ENCODE measurements at places on chromosomes 2 and 18.

- DNase-seq: no peak
Observed at GRCh38 chr18:49168281-49168985, 217.7 kb upstream of the SMAD7 start.

GRCh38 chr2:164779383-164780057, 62.1 kb downstream of the COBLL1 start:
- DNase-seq: no peak

- no peak for DNase-seq
Observed at GRCh38 chr2:207504513-207505170, 25.1 kb upstream of the CREB1 start.

DNA sequence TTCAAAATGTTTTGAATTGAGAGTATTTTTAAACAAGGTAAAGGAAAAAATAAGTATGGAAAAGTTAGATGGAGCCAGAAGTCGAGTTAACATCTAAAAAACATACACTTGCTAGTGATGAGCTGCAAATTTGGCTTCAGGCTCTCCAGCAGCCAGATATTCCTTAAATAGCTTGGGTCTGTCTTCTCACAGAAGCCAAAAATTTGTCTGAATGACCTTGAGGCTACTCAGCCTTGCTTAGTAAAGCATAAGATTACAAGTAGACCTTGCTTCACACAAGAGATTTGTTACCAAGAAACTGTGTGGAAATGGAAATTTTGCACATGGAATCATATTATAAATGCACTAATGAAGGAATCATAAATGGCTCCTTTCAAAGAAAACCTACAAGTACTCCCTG, 40.8 kb upstream of the GRB14 start:
- no peak for DNase-seq

- no peak for DNase-seq
Observed at GRCh38 chr2:128563348-128563687, 244.7 kb upstream of the HS6ST1 start.

- no peak for DNase-seq
Observed at GRCh38 chr2:191567206-191567605, 110.7 kb upstream of the NABP1 start.

GRCh38 chr2:239203443-239204135, 197.2 kb downstream of the HDAC4 start:
- no peak for DNase-seq

DNA sequence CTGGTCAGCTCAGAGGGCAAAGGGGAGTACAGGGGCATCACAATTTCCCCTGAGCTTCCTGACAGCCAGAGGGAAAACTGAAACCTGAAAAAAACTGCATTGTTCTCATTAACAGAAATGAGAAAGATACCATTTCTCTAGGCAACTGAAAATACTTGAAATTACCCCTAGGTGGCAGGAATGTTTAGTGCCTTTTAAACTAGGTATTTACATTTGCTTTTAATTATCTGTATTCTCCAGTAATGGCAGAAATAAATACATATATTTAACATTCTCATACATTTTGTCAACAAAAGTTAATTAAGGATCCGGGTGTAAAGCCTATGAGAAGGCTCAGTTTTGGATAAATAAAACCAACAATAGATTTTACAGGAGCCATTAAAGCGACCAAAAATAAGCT, 34.5 kb downstream of the RPL31 start:
- DNase-seq: no peak

GRCh38 chr2:59168766-59169165, 927.6 kb upstream of the FANCL start:
- no peak for DNase-seq

DNA sequence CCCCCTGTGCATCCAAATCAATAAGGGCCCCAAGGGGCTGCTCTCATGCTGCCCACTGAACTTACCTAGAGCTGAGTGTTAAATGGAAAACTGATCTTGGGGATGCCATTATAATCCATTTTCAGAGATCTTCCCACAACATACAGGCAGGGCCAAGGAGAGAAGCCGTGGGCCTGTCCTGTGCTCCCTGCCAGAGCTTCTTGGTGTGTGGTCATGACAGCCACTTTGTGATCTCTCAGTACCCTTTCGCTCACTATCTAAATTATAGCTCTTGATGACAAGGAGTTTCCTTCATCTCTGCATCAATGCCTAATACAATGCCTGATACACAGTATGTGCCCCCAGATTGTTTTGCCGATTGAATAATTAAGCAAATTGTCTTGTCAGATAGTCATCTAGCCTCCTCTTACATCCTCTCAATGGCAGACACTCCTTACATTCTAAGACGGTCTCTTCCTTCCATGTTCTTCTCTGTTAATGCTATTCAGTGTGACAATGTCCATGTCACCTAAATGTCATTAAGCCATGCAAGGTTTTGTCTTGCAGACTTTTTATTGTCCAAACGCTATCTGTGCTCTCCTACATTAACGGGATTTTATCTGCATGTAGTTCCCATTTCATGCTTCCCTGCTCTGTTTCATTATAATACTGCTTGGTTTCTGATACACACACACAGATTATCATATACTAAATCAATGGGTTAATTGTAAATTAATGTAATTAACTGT, 5.9 kb downstream of the CSRNP3 start:
- no peak for DNase-seq

- DNase-seq: no peak
Observed at GRCh38 chr2:223916181-223916920, 28.8 kb downstream of the WDFY1 start.

GRCh38 chr18:73384246-73384645, 516.5 kb upstream of the NETO1 start:
- DNase-seq: no peak

DNA sequence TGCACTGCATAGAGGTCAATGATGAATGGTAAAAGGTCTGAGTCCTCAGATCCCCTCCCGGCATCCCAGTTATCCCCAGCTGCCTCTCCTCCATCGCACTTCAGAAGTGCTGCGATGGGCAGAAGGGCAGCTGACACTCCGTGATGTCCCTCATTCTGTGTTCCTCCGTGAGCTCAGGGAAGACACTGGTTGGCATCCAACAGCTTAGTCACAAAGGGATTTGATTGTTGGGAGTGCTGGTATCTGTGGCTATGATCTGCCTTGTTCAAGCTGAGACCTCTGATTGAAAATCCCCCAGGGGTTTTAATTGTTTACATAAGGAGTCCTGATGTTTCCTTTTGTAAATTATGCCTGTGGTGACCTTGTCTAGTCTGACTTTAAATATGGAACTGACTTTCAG, 19.0 kb upstream of the SAG start:
- DNase-seq: peak; percentile 11

DNA sequence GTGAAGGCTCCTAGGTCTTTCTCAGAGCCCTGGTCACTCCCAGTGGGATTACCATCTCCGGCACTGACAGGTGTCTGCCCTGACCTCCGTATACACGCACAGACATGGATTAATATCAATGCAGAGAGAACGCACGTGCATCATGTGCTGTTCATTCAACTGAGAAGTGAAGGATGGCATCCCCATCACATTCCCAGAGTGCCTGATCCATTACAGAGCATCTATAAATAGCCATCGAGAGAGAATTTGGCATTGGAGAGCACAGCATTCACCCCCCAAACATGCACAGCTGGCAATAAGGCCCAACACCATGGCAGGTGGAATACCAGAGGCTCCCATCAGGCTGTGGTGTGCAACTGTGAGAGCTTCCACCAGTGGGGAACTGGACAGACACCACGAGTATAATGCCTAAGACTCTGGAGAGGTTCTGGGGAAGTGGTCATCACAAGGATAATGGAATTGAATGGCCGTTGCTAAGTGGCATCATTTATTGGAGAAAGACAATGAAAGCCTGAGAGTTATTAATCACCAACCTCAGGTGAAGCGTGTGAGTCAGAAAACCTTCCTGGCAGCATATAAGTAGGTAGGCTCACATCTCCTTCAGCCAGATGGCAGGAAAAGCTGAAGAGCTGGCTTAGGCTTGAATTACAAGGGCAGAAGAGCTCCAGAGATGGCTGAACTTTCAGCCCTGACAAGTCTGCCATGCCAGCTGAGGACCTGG, 244.5 kb upstream of the ID2 start:
- DNase-seq: no peak

GRCh38 chr18:35334821-35335220, 9.4 kb downstream of the ZNF24 start:
- DNase-seq: no peak

- DNase-seq: no peak
Observed at GRCh38 chr2:77519888-77520506, 2.2 kb downstream of the LRRTM4 start.

DNA sequence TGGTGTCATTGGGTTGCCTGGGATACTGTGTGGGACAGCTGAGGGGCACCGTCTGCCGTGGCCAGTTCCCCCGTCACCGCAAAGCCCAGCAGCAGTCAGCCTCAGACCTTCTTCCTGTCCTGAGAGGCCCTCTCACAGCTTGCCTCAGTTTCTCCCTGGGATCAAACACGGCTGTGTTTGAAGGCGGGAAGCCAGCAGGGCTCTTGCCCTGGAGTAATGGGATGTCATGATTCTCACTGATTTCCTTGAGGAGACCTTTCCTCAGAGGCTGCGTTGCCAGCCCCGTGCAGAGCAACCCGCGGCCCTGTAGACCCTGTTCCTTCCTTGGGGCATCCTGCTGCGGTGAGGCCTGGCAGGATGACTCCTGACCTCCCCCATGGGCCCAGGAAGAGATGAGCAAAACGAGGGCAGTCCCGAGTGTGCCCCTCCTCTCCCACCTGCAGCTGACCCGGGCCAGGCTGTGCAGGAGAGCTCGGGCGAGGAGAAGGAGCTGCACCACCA, 13.9 kb upstream of the NFATC1 start:
- DNase-seq: no peak

- DNase-seq: no peak
Observed at GRCh38 chr2:133633881-133634409, 65.7 kb upstream of the NCKAP5 start.

DNA sequence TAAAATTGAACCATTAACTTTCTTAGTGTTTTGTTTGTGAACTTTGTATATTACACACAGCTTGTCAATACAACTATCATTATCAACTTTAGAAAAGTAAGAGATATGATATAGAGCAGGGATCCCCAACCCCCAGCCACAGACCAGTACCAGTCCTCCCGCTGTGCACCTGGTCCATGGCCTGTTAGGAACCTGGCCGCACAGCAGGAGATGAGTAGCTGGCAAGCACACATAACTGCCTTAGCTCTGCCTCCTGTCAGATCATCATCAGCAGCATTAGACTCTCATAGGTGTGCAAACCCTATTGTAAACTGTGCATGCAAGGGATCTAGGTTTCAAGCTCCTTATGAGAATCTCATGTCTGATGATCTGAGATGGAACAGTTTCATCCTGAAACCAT, 491.0 kb upstream of the NXPH2 start:
- no peak for DNase-seq

DNA sequence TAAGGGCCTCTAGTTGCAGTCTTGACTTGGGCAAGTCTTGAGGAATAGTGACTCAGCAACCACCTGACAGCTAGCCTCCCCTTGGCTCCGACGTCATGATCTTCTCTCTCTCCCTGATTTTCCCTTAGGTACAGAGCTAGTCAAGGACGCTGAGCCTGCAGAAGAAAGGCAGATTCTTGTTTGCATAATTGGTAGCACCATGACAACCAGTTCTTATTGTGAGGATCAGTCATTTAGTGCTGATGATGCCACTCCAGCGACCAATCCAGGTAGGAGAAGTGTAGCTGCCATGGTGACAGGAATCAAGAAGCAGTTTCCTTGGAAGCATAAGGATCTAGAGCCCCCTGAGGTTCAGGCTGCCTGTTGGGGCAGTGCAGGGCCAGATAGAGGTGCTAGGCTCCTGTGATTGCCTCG, 2.8 kb upstream of the RESP18 start:
- no peak for DNase-seq

GRCh38 chr2:241502281-241502680, 6.1 kb downstream of the STK25 start:
- DNase-seq: no peak

DNA sequence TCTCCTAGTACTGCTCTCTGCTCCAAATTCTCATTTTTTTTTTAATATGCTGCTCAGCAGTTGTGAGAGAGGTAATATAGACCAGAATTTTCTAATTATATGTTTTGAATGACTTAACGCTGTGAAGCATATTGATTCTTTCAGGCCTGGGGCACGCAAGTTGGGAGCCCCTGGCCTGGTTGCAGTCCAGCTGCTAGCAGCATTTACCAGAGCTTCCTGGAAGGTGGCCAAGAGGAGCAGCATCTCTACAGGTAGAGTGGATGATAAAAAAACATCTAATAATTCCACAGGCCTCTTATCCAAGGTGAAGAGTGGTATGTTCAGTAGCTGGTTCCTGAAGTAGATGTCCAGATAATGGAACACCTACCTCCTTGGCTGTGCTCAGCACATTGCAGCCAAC, 7.3 kb upstream of the UGP2 start:
- DNase-seq: no peak

DNA sequence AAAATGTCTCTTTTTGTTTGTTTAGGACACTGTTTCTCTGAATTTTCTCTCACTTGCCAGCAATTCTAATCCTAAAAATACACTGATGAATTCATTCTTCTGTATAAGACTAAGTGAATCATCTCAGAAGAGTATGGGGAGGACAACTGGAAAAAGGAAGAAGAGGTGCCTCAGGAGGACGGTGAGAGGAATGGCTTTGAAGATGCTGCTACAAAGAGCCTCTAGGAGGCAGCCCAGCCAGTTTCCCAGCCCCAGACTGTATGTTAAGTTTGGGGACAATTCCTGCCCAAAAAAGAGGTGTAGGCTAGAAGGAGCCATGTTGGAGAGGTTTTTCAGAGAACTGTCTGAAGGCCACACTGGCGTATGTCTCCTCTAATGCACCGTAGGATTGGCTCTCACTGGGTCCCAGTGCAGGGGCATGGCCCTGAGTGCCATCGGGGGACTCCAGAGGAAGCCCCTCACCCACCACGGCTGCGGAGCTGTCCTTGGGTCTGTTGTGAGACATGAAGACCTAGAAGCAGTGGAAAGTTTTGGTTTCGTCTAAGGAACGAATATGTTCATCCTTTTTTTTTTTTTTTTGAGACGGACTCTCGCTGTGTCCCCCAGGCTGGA, 3.1 kb upstream of the SDC1 start:
- peak; percentile 11 for DNase-seq

DNA sequence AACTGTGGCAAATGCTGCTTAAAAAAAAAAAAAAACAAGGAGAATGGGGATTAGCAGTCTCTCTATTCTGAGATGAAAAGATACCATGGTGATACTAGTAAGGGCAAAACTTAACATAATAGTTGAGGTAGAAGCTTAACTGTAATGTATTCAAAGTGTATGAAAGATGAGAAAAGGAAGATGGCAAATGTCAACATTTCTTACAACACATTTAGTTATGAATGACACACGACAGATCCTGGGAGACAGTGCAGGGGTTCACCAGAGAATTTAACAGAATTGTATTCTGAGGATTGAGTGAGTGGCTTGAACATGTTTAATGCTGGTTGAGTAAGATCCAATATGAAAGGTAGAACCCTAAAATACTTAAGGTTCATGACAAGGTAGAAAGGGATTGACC, 52.7 kb downstream of the CUL3 start:
- no peak for DNase-seq

- DNase-seq: no peak
Observed at GRCh38 chr2:47354848-47355204, 48.1 kb upstream of the MSH2 start.

GRCh38 chr2:211468877-211469663, 912.7 kb downstream of the CPS1 start:
- DNase-seq: no peak

Data from activated T-cell treated with anti-CD3 and anti-CD28 coated beads, Interleukin-2, amount 50 U/mL, for 24 hours (primary cell).